Chondrocyte (in vitro differentiated cells): ENCODE measurements at places on chromosomes 5 and 9.
A peak's percentile ranks its signal among the peaks of the same experiment; 100 is the strongest.

- DNase-seq, result no peak
Observed at GRCh38 chr5:153352685-153353219, 137.7 kb upstream of the GRIA1 start.

- no peak for DNase-seq
Observed at GRCh38 chr5:133236541-133236951, 184.7 kb downstream of the HSPA4 start.

- DNase-seq, result peak; percentile 77
Observed at GRCh38 chr9:34553511-34554021, 30.8 kb upstream of the ENHO start.

- DNase-seq, result no peak
Observed at GRCh38 chr5:6734781-6735180, 21.5 kb downstream of the TENT4A start.

GRCh38 chr5:43533646-43534045 is 18.7 kb upstream of the C5orf34 start:
- DNase-seq, result no peak
